DMS53 (cell line): ENCODE measurements at places on chromosomes 16 and 17.

DNA sequence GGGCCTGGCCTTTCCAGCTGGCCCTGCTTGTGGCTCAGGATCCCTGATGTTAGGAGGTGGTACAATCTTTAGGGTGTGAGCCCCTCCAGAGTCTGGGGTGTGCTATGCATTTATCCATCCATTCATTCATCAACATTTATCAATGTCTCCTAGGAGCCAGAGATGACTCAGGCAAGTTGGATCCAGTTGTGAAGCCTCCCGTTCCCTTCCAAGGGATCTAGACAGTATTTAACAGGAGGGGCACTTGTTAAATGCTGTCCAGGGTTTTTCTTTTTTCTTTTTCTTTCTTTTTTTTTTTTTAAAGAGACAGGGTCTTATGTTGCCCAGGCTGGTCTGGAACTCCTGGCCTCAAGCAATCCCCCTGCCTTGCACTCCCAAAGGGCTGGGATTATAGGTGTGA lies 42.0 kb upstream of the SMPD3 start:
- no peak for DNase-seq

GRCh38 chr16:22018559-22018958 lies 10.6 kb downstream of the MOSMO start:
- DNase-seq = no peak

DNA sequence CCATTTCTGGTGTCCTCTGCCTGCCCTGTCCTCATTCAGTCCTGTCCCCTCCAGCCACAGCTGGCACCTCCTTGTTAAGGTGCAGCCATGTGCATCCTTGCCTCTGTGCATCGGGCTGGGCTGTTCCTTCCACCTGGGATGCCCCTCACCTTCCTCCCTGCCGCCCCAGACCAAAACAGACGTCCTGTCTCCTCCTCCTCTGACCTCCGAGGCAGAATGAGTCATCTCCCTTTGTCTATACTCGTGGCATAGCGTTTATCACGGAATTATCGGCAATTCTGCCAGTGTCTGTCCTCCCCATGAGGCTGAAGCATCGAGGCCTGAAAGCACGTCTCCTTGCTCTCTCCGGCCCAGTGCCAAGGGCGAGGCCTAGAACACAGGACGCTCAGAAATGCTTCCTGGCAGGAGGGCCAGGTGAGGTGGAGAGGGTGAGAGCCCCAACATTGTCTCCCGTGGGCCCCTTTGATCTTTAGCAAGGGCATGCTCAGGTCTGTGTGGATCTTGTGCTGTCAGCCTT lies 4.6 kb downstream of the RAI1 start:
- DNase-seq = peak; percentile 91

- DNase-seq = no peak
Measured at GRCh38 chr16:6032438-6032837, 934.8 kb upstream of the EEF2KMT start.

DNA sequence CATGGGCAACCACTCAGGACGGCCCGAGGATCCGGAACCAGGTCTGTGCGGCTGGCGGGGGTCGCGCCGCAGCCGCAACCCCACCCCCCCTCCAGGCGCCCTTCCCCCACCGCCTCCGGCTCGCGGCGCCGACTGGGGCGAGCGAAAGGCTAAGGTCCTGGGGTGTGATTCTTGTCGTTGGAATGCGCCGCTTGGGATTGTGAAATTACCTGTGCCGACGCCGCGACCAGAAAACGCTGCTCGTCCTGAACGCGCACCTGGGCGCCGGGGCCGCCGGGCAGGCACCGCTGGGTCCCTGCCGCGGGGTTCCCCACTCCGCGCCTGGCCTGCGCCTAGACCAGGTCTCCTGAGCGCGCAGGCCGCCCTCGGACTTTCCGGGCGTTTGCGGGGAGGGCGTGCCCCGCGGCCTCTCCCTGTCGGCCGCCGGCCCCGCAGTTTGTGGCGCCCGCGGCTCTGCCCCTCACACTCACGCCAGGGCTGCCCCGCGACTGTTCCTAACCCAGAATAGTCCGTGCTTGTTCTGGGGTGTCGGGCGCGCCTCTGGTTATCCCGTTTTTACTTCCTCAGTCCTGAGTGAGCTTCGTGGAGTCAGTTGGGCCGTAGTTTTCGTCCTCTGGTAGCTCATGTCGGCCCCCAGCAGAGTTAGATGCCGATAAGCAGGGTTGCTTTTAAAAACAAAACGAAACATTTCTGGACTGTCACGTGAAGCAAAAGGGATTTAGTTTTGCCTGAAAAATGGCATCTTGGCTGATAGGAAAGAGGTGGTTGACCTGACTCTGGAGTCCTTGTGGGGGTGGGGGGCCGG lies 147.2 kb downstream of the SPECC1 start:
- peak; percentile 69 for DNase-seq

GRCh38 chr17:69407759-69408158 lies 6.7 kb upstream of the MAP2K6 start:
- DNase-seq = no peak

DNA sequence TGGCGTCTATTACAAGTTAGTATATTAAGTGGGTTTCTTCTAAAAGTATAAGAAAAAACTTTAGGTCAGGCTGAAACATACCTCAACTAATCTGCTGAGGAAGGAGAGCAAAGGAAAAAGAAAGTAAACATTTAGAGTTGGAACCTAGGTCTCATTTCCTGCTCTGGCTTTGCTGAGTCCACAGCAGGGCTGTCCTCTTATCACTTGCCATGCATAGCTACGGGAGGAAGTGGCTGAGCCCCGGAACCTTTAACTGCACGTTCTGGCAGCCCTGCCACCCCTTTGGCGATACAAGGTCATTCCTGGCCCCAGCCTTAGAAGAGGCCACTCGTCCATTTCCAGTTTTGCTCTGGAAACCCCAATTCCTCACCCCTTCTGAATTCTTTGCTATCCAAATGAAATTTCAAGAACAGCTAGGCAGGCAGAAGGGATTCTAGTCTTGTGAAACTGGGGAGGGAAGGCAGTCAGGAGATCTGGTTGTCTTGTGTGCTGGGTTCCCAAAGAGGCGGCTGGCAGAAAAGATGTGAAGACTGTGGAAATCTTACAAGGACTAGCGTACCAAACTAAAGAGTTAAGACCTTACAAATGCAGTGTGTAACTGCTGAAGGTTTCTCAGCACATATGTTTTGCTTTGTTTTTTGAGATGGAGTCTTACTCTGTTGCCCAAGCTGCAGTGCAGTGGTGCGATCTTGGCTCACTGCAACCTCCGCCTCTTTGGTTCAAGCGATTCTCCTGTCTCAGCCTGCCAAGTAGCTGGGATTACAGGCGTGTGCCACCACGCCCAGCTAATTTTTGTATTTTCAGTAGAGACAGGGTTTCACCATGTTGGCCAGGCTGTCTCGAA lies 19.1 kb downstream of the WIPI1 start:
- peak; percentile 74 for DNase-seq

GRCh38 chr16:89880477-89881367 lies 7.3 kb downstream of the TCF25 start:
- no peak for DNase-seq

DNA sequence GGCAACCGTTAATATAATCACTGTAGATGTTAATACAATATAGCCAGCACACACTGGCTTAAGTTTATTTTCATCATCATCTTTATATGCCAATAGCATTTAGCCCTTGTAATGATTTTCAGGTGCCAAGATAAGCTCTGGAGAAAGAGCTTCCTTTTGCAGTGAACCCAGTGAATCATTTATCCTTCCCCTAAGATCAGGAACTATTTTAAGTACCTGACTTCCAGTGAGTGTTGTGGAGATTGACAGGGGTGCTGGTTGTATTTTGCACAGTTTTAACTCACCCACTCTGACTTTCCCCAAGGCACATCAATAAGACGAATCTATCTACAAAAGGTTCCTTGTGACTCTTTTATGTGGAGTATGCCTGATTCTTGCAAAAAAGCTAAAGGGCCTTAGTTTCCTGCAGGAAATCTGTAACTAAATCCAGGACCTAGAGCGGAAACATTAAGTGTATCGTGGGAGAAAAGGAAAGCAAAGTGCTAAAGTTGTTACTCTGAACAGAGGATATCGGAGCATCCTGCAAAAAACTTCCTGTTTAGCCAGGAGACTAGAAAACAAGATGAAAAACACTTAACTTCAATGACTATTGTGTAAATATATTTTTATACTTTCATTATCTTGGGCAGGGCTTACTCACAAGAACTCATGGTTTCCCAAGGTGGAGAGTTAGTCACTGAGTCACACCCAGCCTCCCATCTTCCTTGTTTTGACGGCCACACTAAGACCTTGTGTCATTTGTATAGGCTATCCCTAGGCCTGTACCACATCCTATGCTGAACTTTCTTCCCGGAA lies 183.6 kb downstream of the MAP2K6 start:
- DNase-seq = no peak

- DNase-seq = no peak
Measured at GRCh38 chr17:74324521-74324920, 1.5 kb upstream of the KIF19 start.

- no peak for DNase-seq
Measured at GRCh38 chr17:83127431-83128160, 48.2 kb downstream of the METRNL start.

GRCh38 chr17:59826706-59827453 lies 65.9 kb downstream of the TUBD1 start:
- DNase-seq = no peak

- DNase-seq = peak; percentile 79
Measured at GRCh38 chr17:76499267-76499667, 2.0 kb downstream of the RHBDF2 start.

DNA sequence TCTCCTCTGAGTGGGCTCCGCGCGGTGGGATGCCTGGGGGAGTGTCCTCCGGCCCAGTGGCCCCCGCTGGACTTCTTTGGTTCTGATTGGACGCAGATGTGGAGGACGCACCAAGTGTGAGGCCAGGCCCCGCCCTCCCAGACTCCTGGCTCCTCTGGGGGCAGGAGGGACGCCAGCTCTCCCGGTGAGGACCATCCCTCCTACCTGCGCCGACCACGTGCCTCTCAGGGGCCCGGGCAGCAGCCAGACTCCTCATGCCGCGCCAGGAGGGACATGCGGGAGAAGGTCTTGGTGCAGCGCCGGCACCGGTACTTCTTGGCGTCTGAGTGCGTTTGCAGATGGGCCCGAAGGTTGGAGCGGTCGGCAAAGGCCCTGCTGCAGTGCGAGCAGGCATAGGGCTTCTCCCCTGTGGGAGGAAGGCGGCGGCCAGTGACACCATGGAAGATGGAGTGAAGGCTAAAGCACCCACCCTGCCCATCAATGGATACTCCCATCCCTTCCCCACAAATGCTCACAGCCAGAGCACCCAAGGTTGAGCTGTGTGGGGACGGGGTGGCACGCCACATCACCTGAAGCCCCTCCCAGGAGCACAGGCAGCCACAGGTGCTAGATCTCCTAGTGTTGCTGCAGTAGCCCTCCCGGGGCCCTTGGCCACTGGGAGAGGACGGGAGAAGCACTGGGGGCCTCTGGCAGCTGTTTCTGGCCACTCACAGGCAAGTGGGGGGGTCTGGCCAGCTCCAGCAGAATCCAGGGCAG lies 7.9 kb downstream of the SNAI3 start:
- DNase-seq = no peak

DNA sequence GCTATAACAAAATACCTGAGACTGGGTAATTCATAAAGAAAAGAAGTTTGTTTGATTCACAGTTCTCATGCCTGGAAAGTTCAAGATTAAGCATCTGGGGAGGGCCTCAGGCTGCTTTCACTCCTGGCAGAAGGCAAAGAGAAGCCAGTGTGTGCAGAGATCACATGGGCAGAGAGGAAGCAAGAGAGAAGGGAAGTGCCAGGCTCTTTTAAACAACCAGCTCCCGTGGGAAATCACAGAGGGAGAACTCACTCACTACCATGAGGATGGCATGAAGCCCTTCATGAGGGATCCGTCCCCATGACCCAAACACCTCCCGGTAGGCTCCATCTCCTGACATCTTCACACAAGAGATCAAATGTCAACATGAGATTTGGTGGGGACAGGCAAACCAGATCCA lies 501.6 kb downstream of the MAF start:
- no peak for DNase-seq

- peak; percentile 54 for DNase-seq
Measured at GRCh38 chr16:15644267-15644961, 1.5 kb upstream of the MARF1 start.

GRCh38 chr16:66751992-66752322 lies 548 bp upstream of the DYNC1LI2 start:
- DNase-seq = no peak

DNA sequence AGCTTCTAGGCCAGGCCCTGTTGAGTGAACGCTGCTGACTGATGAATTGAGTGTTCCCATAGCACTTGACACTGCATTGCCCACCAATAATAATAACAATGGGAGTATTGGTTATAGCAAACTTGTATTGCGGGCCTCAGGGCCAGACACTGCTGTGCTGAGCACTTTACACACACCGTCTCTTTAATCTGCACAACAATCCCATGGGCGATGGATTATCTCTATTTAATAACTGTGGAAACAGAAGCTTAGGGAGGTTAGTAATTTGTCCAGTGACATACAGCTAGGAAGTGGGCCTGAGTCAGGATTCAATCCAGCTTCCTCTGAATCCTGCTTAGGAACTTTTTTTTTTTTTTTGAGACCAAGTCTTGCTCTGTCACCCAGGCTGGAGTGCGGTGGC lies 11.2 kb downstream of the ARHGAP23 start:
- DNase-seq = no peak

- DNase-seq = no peak
Measured at GRCh38 chr17:20304961-20305360, 162.4 kb downstream of the LGALS9B start.

DNA sequence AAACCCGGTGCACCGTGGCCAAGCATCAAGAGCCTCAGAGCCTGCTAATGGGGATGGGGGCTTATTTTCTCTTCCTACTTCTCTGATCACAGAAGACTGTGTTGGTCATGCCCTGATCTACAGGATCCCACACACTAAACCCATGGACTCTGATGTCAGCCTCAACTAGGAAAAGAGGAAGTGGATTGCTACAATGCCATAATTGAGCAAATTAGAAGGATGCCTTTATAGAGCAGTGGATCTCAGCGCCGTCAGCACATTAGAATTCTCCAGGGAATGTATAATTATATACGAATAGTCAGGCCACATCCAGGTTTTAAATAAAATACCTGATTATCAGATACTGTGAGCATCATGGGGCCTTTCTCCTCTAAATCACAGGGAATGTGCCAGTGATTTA lies 64.8 kb downstream of the VAT1L start:
- no peak for DNase-seq

GRCh38 chr16:26806657-26807056 lies 260.1 kb upstream of the C16orf82 start:
- DNase-seq = no peak

DNA sequence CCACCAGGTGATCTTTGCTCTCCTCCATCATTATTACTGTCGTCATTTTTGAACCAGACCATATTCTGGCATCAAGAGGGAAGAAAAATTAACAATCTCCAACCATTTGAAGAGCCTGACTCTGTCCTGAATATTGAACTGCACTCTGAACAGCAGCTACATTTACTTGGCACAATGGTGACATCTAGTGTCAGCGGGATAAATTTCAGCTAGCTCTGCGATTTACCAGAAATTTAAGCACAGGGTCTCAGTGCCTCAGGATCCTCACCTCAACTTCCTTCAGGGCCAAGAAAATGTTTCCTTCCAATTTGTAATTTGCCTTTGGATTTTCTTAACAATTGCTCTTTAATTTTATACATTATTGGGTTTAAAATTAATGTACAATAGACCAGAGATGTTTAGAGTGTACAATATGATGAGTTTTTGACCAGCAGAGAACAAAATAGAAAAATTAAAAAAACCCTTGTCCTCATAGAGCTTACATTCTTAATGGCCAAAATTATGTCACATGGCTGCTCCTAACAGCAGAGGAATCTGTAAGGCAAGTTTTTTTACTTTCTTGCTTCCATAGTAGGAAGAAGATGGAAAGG lies 10.7 kb upstream of the ZNF19 start:
- DNase-seq = peak; percentile 74
